ENCODE measurements at places on chromosomes 1 and 21.

DNA sequence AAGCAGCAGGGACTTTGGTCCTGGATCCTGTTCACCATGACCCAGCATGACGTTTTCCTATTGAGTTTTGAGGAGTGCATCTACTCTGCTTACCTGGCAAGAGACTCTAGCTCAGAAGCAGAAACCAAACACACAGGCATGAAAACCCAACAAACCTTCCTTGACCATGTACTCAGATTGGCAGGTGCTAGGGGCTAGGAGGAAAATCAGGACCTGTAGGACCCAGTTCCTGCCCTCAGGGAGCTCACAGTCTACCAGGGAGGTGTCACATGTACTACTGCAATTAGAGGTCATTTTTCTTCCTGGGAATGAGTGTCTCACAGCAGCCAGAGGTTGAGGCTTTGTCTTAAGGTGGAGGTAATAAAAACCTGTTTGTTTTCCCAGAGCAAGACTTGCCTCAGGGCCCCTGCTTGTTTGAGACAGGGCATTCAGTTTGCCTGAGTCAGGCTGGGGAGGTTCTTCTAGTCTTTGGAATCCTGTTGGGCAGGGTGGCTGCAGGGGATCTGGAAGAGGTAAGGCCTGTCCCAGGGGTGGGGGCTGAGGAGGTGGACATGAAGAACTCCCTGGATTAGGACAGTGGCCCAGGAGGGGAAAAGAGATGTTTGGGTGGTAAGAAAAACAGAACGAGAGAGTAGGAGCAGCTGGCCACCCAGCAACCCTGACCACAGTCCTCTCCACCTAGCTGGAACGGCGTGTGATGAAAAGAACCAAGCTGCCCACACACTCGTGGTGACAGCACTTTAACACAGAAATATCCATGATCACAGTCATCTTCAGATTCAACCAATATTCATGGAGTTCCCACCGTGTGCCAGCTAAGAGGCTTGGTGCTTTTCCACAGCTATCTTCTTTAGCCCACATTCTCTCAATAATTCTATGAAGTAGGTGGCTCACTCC is 30.8 kb downstream of the IER5 start:
- DNase-seq: no peak

GRCh38 chr1:37308031-37308960 is 166.1 kb upstream of the ZC3H12A start:
- no peak for DNase-seq

- DNase-seq: no peak
Measured at GRCh38 chr1:154683820-154684219, 75.8 kb upstream of the ADAR start.

DNA sequence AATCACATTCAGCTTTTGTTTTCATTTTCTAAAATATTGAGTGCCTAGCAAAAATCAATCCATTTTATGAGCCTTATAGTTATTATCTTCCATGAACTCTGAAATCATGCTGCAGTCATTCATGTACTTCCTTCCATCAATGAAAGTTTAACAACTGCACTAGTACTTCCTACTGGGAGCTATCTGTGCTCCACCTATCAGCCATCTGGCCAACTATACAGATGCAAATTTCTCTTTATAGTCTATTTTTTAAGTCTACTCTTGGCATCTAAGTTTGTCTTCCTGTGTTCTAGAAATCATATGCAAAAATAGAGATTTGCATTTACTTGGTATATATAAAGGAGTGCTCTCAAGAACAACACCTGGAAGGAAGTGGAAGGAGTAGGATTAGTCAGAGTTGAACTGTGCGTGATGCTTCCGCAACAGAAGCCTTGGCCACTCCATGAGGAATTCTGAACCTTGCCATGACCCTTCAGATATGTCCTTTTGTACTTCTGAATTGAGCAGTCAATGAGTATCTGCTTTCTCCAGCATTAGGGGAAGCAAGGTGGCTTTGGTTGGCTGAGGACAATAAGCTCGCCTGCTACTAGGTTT is 403.2 kb upstream of the ADAMTS5 start:
- no peak for DNase-seq

GRCh38 chr21:29613021-29613420 is 314.3 kb downstream of the BACH1 start:
- DNase-seq: no peak

DNA sequence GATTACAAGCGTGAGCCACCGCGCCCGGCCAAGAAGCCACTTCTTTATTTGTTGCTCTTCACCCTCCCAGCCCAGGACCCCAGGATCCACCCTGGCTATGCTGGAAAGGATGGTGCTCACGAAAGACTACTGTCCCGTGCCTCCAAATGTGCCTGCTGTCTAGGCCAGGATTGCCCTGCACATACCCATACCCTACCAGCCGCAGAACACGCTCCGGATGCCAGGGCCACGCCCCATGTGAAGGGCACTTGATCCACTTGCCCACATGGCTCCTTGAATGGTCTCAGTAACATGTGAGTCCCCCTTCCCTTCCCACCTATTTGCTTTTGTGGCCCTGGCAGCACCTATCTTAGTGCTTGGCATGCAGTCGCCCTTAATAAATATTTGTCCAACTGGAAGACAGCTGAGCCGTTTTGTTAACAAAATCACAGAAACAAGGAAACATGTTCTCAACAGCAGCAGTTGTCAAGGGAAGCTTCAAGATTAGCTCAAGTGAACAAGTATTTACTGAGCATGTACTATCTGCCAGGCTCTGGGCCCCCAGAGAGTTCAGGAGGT is 13.8 kb upstream of the UBXN10 start:
- no peak for DNase-seq

- DNase-seq: no peak
Measured at GRCh38 chr1:2279210-2279639, 51.1 kb downstream of the SKI start.

DNA sequence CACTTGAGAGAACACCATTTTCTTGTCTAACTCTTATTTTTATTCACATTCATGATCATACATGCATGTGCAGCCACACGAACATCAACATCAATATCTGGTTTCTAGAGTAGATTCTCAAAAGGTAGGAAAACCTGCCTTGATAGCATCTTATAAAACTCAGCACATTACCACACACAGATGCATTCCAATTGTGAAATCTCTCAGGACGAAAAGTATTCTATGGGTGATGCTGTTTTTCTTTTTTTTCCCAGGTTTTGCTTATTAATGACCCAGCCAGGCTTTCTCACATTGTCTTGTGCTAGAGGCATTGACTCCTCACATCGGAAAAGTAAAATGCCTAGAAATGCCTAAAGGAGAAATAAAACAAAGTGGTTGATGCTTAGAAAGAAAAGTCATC is 562.8 kb downstream of the KIF26B start:
- no peak for DNase-seq

- no peak for DNase-seq
Measured at GRCh38 chr1:107231291-107231690, 90.5 kb downstream of the NTNG1 start.

- no peak for DNase-seq
Measured at GRCh38 chr1:228282329-228283042, 74.6 kb downstream of the OBSCN start.

- DNase-seq: no peak
Measured at GRCh38 chr1:205069371-205070125, 14.7 kb downstream of the TMEM81 start.

DNA sequence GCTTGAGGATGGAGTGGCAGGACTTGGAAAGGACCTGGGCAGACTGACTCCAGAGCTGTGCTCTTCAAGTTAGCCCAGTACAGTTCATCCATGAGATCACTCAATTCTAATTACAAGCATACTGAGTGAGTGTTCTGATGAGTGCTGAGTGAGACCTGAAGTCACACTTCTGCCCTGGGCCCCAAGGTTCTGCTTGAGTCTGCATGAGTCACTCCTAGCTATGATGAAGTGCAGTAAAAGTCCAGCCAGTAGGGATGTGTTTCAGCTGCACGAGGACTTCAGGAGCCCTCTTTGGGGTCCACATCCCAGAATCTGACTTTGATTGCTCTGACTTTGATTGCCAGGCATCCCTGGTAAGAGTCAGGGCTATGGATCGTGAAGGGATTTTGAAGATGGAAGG is 35.8 kb downstream of the PLEKHA6 start:
- DNase-seq: no peak

- no peak for DNase-seq
Measured at GRCh38 chr21:44330698-44331097, 8.5 kb downstream of the CFAP410 start.

DNA sequence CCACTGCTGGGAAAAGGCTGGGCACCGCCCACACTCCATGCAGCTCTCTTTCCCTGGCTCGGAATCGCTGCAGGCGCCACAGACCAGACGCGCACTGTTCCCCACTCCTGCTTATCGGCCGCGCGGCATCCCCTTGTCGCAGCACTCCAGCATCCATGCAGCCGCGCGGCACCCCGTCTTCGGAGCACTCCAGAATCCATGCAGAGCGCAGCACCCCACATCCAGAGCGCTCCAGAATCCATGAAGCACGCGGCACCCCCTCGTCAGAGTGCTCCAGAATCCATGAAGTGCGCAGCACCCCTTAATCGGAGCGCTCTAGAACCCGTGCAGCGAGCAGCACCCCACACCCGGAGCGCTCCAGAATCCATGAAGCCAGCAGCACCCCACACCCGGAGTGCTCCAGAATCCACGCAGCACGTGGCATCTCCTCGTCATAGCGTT is 9.5 kb downstream of the TFF3 start:
- no peak for DNase-seq

- no peak for DNase-seq
Measured at GRCh38 chr1:92985101-92985500, 23.8 kb upstream of the DIPK1A start.

DNA sequence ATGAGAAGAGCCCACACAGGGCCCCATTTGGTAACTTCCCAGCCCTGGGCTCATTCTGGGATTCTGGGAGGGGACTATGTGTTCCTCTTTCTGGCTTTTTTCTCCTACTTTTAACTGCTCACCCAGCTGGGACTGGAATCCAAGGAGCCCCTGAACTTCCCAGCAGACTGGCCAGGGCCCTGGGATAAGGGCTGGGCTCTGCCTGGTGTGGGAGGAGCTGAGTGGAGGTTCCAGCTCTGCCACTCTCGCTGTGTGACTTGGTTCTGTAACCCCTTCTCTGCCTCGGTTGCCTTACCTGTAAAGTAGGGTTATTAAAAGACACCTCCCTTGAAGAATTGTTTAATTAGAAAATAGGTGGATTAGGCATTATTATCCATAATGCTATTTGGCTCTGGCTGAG is 19.6 kb upstream of the EPB41 start:
- no peak for DNase-seq

DNA sequence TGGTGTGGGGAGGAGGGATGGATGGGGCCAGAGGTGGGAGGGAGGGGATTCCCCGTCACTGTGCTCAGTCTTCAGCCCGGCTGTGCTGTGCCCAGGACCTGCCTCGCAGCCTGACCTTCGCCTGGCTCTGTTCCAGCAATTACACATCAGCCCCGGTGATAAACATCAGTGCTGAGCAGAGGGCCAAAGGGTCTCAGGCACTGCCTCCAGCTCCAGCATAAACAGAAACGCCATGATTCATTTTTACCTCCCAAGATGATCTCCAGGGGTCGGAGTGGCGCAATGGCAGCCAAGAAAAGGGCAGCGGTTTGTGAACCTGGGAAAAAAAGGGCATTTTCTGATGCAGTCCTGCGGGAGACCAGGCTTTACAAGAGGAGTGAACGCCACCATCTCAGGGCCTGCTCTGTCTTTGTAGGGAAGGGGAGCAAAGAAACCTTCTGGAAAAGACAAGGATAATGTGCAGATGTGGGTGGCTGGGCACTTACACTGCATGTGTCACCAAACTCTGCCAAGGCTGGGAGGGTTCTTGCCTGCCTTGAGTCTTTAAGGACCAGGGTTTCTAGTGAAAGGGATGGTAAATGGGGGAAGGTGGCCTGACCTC is 28.1 kb downstream of the SHISA4 start:
- no peak for DNase-seq

DNA sequence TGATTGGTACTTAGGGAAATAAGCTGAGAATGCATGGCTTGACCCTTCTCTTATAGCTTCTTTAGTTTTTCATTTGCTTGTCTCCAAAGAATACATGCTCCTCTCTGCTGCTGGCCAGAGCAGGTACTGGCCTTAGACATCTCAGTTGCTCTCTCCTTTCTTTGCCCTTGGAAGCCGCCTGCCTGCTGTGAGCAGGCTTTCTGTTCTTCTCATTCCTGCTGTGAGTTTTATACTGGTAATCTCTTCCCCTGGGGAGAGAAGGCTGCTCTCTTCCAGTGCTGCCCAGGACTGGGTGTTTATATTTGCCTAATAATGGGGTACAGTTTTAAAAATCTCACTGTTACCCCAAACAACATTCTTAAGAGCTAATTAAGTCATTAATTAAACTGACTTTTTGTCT is 323.5 kb upstream of the LRRC7 start:
- DNase-seq: no peak

DNA sequence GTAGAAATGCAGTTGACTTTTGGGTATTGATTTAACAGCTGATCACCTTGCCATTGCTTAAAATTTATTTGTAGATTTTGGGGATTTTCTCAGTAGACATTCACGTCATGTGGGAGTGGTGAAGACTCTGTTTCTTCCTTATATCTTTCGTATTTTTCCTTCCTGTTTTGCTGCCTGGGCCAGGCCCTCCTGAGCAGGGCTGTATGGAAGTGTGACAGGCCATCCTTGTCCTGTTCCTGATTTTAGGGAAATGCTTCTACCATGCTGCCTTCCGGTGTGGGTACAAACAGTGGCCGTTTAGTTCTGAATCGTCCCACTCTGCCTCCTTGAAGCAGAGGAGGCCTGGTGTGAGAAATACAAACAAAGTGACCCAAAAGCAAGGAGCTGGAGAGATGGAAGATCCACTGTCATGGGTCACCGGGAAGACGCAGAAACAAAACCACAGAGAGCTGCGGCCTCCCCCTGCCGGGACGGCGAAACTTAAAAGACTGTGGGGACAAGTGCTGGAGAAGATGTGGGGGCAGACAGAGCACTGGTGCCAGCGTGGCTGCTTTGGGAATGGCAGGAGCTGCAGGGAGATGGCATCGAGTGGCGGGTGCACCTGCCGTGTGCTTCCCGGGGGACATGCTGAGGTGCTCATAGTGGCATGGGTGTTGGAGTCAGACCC is 7.6 kb downstream of the AGPAT3 start:
- no peak for DNase-seq

DNA sequence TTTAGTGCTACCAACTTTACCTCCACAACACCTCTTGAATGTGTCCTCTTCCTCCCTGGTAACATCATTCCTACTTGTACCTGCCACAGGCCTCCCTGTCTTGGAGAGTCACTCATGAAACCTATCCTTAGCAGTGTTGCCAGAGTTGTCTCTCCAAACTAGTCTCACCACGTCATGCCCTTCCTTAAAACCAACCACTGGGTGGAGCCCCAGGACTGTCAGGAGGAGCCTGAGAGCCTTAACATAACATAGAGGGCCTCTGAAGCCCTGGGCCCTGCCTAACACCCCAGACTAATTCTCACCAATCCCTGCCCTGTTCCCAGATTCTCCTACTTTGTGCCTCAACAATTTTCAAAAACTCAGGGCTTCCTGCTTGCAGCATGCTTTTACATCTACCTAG is 65.3 kb downstream of the ZNF697 start:
- DNase-seq: no peak

DNA sequence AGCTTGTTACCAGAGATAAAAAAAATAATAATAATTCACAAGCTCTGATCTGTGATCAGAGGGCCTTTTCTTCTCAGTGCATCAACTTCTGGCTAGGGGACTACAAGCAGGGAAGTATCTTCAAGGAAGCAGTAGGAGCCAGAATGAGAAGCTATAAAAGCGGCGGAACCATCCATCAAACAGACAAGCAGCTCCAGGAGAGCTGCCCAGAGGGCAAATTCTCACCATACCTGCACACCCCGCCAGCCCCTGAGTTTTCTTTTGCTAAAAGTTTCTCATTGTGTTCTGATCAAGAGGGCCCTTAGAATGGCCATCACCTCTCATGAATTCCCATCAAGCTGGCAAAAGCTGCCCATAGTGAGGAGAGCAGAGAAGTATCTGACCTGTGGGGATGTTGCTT is 99.4 kb downstream of the SMYD2 start:
- DNase-seq: no peak
